ENCODE measurements at places on chromosomes 2 and 18. TPM values are rescaled to one million over a fixed set of nuclear protein-coding genes. Genes with fewer than 3 reads are reported as not detected.

SRBD1 gene
- 11.1 TPM for total RNA-seq

SLC30A3 gene
- total RNA-seq: 0.03 TPM

OSBPL6 gene
- 4.6 TPM for total RNA-seq

TRIM54 gene
- 0.10 TPM for total RNA-seq

MROH2A gene
- not detected for total RNA-seq

GALNT13 gene
- 0.20 TPM for total RNA-seq

MAP3K19 gene
- not detected for total RNA-seq

IL36RN gene
- total RNA-seq: not detected

BOLL gene
- not detected for total RNA-seq

IL1B gene
- 11.9 TPM for total RNA-seq

MOCOS gene
- total RNA-seq: 5.6 TPM

RTP5 gene
- total RNA-seq: not detected

DOK1 gene
- total RNA-seq: 116 TPM

SAG gene
- total RNA-seq: not detected

LYPD6 gene
- 0.07 TPM for total RNA-seq

SERPINB11 gene
- not detected for total RNA-seq

RNF138 gene
- total RNA-seq: 22.0 TPM
